ENCODE measurements at places on chromosomes 7 and 10.

GRCh38 chr7:120272701-120273475 is at the start of gene KCND2:
TSS of gene KCND2 (plus strand) at chr7:120273175.
- DNase-seq: no peak

GRCh38 chr10:22580711-22581110 is 133.7 kb downstream of the PIP4K2A start:
- no peak for DNase-seq

GRCh38 chr7:142886866-142887265 is 1.3 kb upstream of the TRPV6 start:
- DNase-seq: no peak

GRCh38 chr10:123287594-123288247 is 133.5 kb downstream of the BUB3 start:
- DNase-seq: no peak

GRCh38 chr7:620056-620455 is 100.4 kb upstream of the PDGFA start:
- peak; percentile 90 for DNase-seq

- DNase-seq: no peak
Observed at GRCh38 chr10:609868-610545, 79.5 kb downstream of the DIP2C start.

DNA sequence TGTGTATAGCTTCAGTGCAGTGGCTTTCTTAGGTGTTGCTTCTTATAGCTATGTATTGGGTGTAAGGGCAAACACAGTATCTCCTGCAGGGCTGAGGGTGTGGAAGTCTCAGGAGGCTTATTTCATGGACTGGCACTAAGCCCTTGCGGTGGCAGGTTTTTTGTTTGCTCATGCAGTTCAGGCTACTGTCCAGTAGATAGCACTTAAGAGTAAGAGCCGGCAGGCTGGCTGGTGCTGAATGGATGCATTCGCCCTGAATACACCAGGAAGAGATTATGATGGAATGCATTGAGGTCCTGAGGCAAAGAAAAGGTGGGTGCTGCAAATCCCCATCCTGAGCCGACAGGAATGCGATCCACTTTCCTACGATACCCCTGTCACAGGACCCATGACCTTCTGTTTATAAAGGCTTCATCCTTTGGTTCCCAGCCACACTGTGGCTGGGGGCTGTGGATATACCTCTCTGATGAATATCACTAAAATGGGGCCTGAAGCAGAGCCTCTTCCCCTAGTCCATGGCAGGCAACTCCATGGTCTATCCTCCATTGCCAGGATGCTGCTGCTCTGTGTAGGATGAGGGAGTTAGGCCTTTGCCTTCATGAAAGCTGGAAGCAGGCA is 44.9 kb downstream of the ANXA8 start:
- peak; percentile 16 for DNase-seq

- no peak for DNase-seq
Observed at GRCh38 chr10:101020427-101021075, 10.4 kb downstream of the PDZD7 start.

DNA sequence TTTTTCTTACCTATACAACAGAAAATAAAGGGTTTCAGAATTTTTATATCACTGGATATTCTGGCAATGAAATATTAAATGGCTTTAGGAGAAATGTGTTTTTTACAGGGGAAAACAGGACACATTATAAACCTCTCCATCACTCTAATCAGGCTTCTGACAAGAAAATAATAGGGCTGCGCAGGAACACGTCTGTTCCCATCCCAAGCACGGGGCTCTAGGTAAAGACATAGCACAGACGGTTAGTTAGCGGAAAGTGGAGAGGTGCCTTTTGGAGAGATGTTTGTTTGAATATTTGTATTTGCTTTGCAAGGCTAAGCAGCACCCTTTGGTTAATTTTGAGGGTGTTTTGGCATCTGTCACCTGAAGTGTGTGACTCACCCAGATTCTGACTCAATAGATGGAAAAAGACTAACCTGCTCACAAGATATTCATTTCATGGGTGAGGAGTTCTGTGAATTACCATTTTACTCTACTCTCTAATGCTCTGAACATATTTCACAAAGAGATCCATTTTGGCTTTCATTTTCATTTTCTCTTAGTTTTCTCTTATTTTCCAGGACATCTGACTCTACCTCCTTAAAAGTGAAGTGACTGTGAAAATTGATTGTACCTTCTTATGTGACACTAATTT is 174.5 kb upstream of the AKR1E2 start:
- no peak for DNase-seq

DNA sequence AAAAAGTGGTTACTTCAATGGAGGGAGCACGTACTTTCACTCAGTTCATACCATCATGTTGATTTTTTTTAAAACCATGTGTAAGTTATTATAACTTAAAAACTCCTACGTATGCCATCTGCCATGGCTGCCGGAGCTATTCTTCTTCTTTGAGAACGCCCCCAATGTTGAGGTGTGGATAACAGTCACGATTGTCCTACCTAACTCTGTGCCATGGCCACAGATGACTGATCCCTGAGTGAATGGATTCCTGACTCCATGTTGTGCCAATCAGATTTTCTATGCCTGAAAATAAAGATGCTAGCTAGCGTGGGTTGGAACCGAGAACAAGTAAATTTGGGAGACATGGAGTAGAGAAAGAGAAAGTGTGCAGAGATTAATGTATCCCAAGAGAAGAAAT is 5.3 kb downstream of the MCMBP start:
- no peak for DNase-seq

GRCh38 chr7:90007001-90007654 is 147.1 kb upstream of the STEAP1 start:
- no peak for DNase-seq

- no peak for DNase-seq
Observed at GRCh38 chr10:111103196-111103840, 26.5 kb downstream of the ADRA2A start.

- peak; percentile 51 for DNase-seq
Observed at GRCh38 chr7:116929914-116930913, 23.1 kb upstream of the ST7 start.

DNA sequence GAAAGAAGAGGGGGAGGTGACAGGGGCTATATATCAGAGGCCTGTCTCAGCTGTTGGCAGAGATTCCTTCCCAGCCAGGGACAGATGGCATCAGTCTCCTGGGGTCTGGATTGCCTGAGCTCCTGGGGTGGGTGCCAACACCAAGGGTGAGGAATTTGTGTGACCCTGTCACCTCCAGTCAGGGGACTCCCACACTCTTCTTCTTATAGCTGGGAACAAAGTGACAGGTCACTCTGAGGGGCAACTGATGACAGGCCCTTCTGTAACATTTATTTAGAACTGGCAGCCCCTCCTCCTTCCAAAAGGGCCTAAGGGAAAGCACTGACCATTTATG is 53.7 kb upstream of the DUSP5 start:
- no peak for DNase-seq

Data from glomerular endothelial cell (primary cell).